Activated CD4-positive, alpha-beta T cell treated with anti-CD3 and anti-CD28 coated beads for 24 hours (primary cell): ENCODE measurements at places on chromosomes 16 and 17.

- no peak for DNase-seq
These were observed 1.1 kb downstream of the LRRC36 start for GRCh38 chr16:67327743-67328142.

DNA sequence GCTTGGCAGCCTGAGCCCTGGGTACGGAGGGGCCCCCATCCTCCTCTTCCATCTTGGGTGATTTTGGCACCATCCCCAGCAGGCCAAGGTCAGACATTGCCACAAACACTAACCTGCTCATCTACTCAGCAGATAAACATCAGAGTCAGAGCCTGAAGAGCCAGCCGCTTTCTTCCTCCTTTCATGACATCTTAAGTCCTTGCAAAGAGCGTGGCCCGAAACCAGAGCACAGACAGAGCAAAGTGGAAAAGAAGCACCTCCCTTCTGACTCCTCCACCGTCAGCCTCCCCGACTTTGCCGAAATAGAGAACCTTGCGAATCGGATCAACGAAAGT lies 60.4 kb upstream of the RPH3AL start:
- DNase-seq: no peak

- no peak for DNase-seq
These were observed 10.3 kb upstream of the ABCC3 start for GRCh38 chr17:50624321-50624934.

DNA sequence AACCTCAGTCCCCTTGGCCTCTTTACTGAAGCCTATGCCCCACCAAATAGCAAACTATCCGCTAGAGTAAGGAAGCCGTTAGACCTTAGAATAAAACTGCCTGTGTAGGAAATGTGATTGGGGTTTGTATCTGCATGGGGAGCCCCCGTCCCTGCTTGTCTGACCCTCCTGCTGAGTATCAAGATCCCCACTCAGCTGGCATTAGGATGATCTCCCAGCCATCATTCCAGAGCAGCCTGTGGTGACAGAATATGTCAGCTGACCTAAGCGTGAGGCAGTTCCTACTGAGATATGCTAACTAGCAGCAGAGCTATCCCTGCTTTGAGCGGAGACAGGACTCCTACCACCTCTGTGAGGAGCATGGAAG lies 645 bp upstream of the GFOD2 start:
- DNase-seq: no peak

DNA sequence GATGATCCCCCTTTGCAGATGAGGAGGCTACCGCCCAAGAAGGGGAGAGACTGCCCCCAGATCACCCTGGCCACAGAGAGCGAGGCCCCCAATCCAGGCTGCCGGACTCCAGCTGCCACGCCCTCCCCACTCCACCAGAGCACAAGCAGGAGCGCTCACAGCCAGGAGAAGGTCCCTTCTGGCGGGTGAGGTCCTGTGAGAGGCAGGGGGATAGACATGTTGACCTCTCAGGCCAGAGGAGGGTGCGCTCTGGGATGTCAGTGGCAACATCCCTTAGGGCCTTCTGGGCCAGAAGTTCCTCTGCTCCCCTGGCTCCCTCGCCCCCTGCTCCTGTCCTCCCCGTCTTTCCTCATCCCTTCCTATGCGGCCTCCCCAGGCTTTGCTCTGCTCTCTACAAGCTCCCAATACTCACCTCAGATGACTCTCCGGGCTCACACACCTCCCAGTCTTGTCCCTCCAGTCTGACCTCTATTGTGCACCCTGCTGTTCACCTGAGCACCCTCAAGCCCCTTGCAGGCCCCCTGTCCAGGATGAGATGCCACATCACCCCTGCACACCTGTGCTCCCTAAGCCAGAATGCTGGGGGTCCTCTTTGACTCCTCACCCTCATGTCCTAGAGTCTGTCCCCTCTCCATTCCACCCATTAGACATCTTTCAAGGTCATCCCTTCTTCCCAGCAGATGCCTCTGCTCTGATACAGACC lies 5.0 kb upstream of the NXPH3 start:
- no peak for DNase-seq

GRCh38 chr16:68402748-68403040 lies 45.6 kb downstream of the SMPD3 start:
- DNase-seq: no peak

- DNase-seq: no peak
These were observed 296.4 kb downstream of the GRIN2A start for GRCh38 chr16:9885876-9886275.

DNA sequence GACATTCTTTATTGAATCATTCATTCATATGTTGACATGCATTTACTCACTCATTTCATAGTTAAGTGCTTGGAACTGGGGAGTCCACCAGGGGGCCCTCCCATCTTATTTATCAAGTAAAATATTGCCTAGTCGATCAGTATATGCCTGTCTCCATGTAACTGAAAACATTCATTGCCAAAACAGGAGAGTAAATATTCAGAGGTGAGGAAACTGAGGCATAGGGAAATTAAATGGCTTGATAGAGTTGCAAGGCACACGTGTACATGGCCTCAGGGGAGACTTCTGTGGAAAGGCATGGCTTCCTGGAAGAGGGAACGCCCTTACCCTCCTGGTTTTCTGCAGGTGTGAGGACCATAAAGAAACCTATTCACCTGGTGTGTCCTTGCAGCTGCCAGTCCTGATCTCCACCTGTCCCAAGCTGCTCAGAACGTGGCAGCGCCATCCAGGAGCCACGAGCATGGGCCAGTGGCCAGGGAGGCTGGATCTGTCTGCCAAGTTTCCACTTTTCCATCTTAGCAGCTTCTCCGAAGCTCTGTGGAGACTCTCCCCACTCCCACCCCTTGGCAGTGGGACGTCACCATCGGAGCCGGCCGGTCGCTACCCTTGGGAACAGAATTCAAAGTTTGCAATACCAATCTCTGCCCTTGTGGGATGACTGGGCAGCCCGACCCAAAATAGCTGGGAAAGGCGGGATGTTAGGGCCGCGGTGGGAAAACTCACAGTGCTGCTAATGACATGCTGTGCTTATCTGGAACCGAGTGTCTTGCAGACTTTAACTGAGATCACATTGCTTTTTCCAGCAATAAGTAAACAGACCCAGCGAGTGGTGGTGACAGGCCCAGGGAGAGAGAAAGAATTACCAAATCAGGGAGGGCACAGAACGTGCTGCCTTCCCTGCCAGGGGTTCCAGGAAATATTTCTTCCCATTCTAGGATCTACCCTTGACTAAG lies 4.1 kb upstream of the C1QTNF1 start:
- DNase-seq: peak; percentile 22

DNA sequence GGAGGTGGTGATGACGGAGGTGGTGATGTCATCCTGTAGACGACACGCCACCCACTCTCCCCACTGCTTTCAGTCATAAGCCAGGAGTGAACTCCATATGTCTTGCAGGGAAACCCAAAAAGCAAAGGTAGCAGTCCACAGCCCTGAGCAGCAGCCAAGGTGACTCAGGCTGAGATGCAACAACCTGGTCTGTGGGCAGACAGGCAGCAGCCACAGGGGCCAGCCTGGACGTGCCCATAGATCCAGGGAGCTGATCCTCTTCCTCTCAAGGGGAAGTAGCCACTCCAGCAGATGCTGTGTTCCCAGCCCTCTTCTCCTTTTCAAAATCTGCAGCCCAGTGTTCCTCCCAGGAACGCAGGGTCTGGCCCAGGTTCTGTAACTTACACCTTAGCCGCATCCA lies 17.3 kb upstream of the CIITA start:
- no peak for DNase-seq

GRCh38 chr17:82807101-82807500 lies 32.7 kb downstream of the ZNF750 start:
- DNase-seq: no peak

GRCh38 chr17:40506786-40507185 lies 5.4 kb upstream of the TNS4 start:
- no peak for DNase-seq

- DNase-seq: no peak
These were observed 133.9 kb upstream of the SOX9 start for GRCh38 chr17:71986886-71987285.

- DNase-seq: no peak
These were observed 16.0 kb upstream of the LRRC75A start for GRCh38 chr17:16507918-16508533.

DNA sequence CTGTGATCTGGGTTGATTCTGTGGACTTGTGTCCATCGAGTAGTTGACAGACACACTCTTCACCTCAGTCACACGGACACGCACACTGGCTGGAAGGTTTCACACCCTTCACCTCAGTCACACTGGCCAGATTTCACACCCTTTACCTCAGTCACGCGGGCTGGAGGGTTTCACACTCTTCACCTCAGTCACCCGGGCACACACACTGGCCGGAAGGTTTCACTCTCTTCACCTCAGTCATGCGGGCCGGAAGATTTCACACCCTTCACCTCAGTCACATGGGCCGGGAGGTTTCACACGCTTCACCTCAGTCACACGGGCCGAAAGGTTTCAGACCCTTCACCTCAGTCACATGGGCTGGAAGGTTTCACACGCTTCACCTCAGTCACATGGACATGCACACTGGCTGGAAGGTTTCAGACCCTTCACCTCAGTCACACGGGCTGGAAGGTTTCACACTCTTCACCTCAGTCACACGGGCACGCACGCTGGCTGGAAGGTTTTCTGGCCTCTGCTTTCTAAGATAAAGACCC lies 96.2 kb downstream of the PGS1 start:
- no peak for DNase-seq

DNA sequence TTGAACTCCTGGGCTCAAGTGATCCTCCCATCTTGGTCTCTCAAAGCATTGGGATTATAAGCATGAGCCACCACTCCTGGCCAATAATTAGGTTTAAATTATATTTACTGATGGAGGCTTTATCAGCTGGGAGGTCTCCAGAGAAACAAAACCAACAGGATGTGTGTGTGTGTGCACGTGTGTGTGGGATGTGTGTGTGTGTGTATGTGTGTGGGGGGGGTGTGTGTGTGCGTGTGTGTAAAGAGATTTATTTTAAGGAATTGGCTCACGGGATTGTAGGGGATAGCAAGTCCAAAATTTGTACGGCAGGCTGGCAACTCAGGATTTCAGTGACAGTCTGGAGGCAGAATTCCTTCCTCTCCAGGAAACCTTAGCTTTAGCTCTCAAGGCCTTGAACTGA lies 4.6 kb downstream of the MMP25 start:
- DNase-seq: no peak

DNA sequence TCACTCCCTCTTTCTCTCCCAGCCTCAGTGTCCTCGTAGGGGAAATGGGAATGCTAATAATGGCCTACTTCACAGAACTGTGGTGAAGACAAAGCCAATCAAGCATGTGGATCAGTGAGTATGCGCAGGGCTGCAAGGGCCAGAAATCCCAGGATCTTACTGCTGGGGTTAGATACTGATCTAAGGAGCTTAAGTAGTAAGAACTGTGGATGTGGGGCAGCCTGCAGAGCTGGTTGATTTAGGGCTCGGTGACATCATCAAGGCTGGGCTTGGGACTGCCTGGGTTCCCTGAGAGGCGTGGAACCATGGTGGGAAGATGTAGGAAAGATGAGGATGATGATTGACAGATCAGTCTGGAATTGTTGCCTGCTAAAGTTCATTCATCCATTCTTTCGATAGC lies 25.6 kb downstream of the GOSR2 start:
- DNase-seq: no peak

- DNase-seq: no peak
These were observed 1.2 kb upstream of the MIF4GD start for GRCh38 chr17:75271955-75272847.

DNA sequence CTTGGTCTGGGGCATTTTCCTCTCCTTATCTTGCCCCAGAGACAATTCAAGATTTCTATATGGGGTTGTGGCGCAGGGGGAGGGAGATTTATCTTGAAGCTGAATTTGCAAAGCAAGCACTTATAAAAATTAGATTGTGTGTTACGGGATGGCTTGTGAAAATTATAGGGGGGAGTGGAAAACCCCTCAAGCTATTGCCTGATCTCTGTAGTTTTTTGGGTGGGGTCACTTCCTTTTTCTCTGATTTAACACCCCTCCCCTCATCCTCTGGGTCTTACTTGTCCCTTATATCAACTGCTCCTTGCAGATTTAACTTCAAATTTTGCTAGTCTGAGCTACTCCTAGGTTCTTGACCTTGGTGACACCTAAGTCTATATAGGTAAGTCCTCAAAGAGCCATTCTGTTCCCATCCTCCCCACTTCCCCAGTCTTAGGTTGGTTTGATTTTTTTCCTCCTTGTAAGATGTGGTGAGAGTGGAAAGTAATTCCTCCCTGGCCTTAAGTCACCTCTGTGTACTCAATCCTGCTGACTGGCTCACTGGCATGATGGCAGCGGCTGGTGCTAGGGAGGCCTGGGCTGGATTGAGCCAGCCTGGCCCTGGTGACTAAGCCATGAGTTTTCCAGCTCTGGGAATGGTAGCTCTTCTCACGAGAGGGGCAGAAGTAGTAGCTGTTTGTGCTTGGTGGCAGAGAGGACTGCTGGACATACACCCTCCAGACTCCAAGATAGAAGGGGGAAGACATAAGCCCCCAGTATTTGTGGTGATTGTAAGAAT lies 2.3 kb downstream of the ARL4D start:
- DNase-seq: no peak

DNA sequence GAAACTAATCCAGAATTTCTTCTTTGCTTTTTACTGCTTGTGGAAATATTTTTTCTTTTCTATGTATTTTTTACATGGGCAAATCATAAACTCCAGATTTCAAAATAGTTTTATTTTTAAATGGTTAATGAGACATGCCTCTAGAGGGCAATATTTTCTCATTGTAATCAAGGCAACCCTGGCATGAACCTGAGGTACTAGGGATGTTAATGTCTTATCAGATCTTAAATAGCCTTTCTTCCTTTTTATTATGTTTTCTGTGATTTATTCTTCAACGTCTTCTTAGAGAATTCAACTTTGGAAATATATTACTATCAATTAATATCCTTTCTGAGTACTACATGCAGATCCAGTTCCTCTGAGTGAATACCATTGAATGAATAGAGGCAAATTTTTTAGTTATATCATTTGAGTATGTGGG lies 324.7 kb downstream of the BCAS3 start:
- DNase-seq: no peak

- DNase-seq: no peak
These were observed 291.1 kb downstream of the FOXL1 start for GRCh38 chr16:86869288-86870022.

DNA sequence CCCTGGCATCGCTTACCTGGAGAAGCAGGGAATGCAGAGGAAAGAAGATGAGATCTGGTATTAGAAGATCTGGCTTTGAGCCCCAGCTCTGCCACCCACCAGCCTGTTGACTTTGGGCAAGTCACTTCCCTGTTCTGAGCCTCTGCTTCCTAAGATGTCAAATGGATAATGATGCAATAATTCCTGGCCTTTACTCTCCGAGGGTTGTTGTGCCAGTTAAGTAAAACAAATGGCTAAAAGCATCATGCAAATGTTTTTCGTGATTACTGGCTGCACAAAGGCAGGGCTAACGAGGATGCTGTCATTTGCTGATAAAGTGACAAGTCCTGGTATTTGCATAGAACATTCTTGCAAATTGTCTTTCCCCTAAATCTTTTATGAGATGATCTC lies 1.3 kb upstream of the ZNF821 start:
- no peak for DNase-seq

- DNase-seq: no peak
These were observed 24.6 kb upstream of the WFDC1 start for GRCh38 chr16:84270071-84270470.

DNA sequence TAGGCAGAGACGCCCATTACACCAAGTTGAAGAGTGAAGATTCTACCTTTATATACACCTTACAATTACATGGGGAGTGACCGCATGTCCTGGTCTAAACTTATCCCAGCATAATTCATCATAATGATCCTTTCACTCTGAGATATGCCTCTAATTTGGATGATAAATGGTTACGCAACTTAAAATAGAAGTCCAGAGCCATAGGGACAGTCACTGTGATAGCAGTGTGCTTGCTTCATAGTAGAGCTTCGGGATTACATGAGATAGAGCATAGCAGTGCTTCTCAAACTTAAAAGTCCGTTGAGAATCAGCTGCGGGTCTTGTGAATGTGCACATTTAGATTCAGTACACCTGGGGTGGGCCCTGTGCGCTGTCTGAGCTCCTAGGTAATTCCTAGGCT lies 16.9 kb downstream of the USP10 start:
- no peak for DNase-seq
